ENCODE measurements at places on chromosomes 13 and 19.

DNA sequence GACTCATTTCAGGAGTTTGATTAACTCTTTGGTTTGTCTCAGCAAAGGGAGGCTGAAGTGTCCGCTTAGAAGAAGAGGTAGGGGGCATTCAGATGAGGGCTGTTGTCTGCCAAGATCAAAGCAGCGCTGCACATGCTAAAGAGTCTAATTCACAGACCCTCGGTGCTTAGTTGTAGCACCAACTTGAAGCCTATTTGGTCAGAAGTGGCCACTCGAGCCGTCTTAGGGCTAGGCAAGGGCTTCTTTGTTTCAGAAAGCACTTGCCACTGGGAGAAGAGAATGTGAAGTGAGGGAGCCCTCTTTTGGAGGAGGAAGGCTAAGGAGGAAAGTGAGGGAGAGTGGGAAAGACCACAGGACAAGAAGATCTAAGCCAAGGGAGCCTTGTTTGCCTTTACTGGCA is 313.4 kb upstream of the TMTC4 start:
- no peaks in the 10 kb centered on the region for H3K27me3 ChIP-seq
- no peaks in the 10 kb centered on the region for H3K36me3 ChIP-seq
- no peak overlapping the region for H3K4me3 ChIP-seq
- no peak for DNase-seq
- no peaks in the 10 kb centered on the region for H3K4me1 ChIP-seq

DNA sequence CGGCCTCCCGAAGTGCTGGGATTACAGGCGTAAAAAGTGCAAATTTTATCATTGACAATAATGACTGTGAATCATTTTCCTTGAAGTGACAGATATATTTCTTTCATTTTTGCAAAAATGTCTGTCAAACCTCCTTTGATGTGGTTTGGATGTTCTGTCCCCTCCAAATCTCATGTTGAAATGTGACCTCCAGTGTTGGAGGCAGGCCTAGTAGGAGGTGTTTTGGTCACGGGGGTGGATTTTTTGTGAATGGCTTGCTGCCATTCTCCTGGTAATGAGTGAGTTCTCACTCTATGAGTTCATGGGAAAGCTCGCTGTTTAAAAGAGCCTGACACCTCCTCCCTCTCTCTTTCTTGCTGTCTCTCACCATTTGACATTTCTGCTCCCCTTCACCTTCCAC is 5.5 kb upstream of the SLC1A6 start:
- H3K4me3 ChIP-seq: no peak overlapping the region
- no peaks in the 10 kb centered on the region for H3K4me1 ChIP-seq
- H3K27ac ChIP-seq: no peak overlapping the region
- H3K36me3 ChIP-seq: no peaks in the 10 kb centered on the region

- peaks cover 15% of the 10 kb centered on the region for H3K36me3 ChIP-seq
- H3K27me3 ChIP-seq: no peaks in the 10 kb centered on the region
- no peak for DNase-seq
- no peak overlapping the region for H3K27ac ChIP-seq
These were observed 55.6 kb downstream of the TMED1 start for GRCh38 chr19:10780368-10780767.

GRCh38 chr13:59690857-59691500 is 472.7 kb downstream of the DIAPH3 start:
- H3K27me3 ChIP-seq: no peaks in the 10 kb centered on the region
- H3K4me3 ChIP-seq: no peak overlapping the region
- no peak overlapping the region for H3K27ac ChIP-seq
- H3K36me3 ChIP-seq: no peaks in the 10 kb centered on the region

DNA sequence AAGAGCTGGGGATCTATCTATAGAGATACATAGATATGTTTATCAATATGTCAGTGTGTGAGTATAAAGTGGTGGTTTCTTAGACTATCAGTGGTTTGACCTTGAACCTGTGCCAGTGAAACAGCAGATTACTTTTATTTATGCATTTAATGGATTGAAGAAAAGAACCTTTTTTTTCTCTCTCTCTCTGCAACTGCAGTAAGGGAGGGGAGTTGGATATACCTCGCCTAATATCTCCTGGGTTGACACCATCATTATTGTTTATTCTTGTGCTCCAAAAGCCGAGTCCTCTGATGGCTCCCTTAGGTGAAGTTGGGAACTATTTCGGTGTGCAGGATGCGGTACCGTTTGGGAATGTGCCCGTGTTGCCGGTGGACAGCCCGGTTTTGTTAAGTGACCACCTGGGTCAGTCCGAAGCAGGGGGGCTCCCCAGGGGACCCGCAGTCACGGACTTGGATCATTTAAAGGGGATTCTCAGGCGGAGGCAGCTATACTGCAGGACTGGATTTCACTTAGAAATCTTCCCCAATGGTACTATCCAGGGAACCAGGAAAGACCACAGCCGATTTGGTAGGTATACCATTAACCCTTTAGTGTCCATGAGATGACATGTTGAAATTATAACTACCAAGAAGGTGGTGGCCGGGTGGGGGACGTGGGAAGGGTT is 880 bp downstream of the FGF9 start:
- no peak for DNase-seq
- H3K27ac ChIP-seq: no peak overlapping the region
- H3K27me3 ChIP-seq: no peaks in the 10 kb centered on the region

Data from Karpas-422 (cell line).